Right cardiac atrium (tissue), 5 donors: ENCODE measurements at places on chromosomes 4 and X.

- peak; percentile 68 for DNase-seq
Measured at GRCh38 chr4:87073199-87074120, 138.6 kb downstream of the AFF1 start.

DNA sequence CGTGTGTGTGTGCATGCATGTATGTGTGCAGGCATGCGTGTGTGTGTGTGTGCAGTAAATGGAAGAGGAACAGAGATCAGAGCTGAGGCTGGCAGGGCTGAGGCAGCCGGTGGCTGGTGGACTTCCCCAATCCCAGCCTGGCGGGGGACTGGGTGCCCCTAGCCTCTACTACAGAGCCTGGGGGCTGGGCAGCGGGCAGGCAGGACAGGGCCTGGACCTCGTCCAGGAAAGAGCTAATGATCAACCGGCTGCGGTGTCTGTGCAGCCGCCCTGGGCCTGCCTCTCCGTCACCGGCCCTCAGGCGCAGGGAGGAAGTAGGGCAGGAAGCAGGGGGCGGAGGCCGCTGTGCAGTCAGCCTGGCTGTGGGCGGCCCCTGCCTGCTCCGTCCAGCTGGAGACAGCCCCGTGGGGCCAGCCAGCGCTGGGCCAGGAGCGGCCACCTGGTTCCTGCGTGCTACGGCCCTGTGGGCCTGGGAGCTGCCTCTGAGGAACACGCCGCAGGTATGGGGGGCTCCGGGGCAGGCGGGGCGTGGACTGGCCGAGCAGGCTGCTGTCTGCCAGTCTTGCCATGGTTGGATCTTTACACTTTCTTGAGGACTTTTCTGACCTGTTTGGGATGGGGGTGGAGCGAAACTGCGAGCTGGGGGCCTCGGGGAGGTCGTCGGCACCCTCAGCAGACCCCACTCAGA is at the start of gene SH3TC1:
TSS of gene SH3TC1 (plus strand) at position 385 of the 688 bp plus-strand sequence. CDS start 5,905 bp downstream, outside the sequence.
- DNase-seq: peak; percentile 95

GRCh38 chrX:153967536-153968224 is 3.9 kb downstream of the HCFC1 start:
- no peak for DNase-seq

DNA sequence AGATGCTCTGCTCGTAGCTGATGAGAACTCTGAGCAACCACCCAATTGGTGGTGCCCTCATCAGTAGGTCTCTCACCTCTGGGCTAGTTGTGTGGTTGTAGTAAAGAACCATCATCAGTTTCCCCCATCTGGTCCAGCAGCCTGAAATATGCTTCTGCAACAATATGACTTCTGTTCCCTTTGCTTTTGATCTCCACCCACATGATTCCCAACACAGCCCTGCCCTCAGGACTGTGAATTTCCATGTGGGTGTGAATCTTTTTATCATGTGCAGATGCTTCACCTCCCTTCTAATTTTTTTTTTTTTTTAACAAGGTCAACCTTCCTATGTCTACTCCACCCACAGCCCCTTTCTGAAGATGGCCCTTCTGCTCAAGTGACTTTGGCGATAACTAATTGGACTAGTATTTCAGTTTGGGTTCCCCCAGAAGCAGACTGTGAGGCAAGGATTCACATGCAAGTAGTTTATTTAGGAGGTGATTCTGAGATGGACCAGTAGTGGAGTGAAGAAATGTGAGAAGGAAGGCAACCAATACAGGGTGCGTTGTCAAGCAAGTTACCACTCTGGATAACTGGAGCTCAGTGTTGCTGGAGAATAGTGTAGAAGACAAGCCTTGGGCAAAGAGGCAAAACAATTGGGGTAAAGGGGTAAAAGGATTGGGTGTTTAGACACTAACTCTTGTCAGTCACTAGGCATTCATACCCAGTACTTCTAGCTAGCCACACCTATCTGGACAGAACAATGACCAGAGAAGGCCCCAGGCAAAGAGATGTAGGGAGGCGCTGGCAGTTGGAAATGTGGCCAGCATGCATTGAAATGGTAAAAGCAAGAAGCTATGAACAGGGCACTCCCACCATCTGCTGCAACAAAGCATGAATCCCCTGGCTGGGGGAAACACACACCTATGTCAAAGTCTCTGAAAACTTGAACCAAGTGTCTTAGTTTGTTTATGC is 466.2 kb downstream of the BCOR start:
- no peak for DNase-seq

- DNase-seq: peak; percentile 84
Measured at GRCh38 chr4:73707918-73708577, 32.3 kb upstream of the CXCL8 start.

GRCh38 chrX:39167791-39168190 is 366.5 kb downstream of the MID1IP1 start:
- DNase-seq: no peak

DNA sequence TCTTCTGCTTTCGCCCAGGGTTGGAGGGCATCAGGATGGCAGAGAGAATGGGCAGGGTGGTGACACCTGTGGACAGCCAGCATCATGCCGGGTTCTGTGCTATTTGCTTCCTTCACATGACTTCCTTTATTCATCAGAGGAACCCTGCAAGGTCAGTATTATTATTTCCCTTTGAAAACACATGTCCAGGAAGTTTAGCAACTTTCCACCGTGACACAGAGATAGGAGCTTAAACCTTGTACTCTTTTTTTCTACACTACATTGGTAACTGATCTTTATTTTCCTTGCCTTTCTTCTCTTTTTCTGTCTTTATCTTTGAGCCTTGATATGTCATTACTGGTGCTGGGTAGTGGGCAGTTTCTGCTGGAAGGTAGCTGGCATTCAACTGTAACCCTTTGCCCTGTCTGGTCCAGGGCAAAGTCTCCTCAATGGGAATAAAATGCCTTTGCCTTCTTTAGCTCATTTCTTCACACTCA is 5.0 kb upstream of the MGST2 start:
- DNase-seq: no peak

- no peak for DNase-seq
Measured at GRCh38 chrX:154010330-154011087, 9.2 kb downstream of the IRAK1 start.

DNA sequence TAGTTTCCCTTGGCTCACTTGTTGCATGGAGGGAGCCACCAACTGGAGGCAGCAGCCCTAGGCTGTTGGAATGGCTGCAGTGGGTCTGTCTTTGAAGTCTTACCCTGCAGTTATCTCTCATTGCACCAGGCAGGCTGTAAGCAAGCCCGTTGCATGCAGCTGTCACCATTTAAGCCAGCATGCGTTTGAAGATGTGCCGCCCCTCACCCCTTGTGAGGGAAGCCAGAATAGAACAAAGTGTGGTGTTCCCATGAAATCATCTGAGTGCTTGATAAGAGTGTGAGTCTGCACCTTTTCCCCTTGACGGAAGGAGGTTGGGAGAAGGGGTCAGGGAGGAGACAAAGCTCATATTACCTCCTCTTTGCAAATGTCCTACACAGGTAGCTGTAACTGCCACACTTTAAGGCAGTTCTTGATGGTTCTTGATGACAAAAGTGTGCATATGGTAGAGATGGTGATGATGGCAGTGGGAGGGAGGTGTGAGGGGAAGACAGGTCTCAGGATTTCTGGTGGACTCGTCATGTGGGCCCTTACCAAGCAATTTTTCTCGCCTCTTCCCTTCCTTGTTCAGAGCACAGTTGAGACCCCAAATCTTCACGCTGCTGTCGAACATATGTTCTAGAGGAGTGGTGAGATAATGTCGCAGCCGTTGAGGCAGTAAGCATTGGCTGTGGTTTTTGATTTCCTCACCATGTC is 191.4 kb upstream of the LEF1 start:
- DNase-seq: no peak

DNA sequence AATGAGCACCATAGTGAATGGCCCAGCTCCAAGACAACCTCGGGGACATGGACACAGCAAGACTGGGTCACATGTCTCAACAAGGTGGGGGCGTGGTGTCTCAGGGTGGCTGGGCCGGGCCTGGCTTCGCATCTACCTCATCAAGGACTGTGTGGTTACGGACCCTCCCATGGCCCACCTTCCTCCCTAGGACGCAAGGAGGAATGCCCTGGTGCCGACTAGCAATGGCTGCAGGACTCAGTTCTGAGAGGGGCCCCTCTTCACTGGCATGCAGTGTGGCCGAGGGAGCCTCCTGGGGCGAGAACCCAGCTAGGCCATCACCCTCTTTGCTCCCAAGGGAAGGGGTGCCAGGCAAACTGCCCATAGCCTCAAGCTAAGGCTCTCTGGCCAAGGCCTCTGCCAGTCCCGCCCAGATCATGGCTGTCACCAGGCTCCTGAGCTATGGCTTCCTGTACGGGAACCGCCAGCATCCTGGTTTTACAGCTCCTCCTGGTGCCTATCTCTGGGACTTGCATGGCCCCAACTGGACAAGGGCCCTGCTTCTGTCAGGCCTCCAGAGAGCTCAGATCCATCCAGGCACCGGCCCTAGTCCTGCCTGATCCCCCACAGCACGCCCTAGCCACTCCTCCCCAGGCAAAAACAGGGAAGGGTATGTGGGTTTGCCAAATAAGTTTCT is 218.0 kb upstream of the AGTR2 start:
- peak; percentile 55 for DNase-seq

- DNase-seq: no peak
Measured at GRCh38 chrX:23788521-23788920, 5.5 kb downstream of the SAT1 start.

DNA sequence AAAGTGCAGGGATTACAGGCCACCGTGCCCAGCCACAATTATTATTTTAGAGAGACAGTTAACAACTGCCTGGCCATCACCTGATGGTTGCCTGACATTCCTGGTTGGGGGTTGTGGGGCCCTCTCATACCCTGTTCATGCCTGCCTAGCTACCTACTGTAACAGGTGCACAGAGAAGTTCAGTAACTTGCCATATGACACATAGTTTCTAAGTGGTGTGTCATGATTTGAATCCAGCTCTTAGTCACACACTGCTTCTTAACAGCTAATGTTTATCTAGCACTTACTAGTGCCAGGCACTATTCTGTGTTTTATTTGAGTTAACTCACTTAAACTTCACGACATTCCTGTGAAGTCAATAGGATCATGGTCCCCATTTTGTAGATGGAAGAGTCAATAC is 122.7 kb upstream of the JADE1 start:
- DNase-seq: no peak

DNA sequence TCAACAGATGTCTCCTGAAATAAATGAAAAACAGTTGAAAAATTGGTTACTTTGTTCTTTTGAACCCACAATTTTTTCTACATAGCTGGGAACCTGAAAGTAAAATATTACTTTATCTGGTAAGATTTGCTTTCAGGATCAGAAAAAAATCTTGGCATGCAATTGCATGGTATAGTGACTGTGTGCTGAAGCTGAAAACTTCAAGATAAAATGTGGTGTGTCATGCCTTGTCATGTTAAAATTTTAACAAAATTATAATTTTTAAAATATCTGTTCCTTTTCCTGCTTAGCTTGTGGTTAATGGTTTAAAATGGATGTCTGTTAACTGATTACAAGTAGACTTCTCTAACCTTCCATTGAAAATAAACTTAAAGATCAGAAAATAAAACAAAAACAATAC is 904.8 kb downstream of the PDHA2 start:
- no peak for DNase-seq

DNA sequence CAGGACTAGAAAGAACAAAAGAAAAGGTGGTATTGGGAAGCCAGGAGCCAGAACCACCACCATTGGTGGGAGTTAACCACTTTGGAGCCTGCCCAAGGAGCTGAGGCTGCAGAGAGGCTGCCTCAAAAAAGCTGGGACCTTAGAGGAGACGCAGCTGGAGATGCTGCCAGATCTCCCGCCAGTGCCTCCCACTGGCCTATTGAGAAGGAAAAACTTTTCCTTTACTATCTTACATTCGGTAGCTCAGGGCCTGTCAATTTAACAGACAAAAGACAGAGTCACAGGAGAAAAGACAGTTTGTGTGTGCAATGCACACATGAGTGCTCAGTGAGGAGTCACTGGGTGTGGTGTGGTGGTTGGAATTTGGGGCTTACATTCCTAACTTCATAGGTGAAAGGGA is 52.4 kb upstream of the HPSE start:
- DNase-seq: no peak

DNA sequence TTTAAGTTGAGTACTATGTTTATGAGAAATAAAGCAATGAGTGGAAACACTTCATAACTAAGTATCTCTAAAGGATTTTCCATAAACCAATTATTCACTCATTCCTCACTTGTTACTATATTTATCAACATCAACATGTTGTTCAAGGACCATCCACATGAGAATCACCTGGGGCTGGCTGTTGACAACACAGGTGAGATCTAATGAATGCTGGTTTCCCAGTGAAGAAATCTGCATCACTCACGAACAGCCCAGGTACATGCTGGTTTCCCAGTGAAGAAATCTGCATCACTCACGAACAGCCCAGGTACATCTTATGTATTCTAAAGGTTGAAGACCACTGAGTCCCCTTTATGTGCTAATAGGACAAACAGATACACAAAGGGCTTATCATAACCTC is 32.5 kb downstream of the TSPAN5 start:
- no peak for DNase-seq

DNA sequence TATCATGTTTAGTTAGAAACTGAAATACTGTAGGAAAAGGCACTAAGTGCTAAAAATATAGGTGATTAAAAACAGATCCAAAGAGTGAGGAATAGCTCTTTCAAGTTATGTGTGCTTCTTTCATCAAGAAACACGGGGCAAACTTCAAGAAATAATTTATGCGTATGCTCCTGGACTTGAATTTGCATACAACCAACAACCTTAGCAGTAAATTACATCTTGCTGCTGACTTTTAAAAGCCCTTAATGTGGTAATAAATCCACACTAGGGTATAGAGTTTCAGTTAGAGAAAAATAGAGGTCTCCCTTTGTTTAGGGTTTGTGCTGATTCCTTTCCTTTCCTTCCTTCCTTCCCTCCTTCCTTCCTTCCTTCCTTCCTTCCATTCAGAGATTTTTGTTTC is 94.5 kb upstream of the GC start:
- DNase-seq: no peak

DNA sequence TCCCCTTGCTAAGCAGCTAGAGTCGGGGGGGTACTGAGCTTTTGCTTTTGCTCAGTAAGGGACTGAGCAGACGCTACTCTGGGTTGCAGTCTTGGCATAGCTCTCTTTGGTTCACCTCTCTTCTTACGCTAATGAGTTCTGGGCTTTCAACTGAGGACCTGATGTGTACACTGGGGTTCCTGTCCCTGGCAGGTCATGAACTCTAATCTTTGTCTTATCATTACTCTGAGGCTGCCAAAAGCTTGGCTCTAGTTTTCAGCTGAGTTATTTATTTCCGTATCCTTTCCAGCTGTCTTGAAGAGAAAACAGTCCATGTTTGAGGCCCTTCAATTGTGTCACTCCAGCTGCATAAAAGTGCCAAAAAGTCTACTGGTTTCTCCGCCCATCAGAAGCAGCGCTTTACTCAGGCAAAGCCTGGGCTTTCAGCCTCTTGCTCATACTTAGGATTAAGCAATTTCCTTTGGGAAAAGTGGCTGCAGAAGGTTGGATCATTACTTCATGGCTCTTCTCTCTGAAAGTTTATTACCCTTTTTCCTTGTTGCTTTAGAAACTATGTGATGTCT is 121.0 kb upstream of the STOX2 start:
- DNase-seq: peak; percentile 72

DNA sequence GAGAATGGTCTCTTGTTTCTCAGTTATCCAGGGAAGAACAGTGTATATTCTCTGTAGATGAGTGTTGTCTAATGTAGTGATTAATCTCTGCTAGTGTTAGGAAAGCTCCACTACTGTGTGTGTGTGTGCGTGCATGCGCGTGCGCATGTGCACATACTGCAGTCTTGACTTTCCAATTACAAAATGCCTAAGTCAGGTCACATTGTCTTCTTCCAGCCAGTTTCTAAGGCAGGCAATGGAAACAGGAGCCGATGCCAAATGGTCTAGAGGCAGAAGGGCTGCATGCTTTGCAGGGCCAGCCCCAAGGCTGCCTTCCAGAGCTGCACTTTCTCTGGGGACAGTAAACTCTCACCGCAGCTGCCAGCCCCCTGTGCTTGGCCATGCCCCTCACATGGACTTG is 30.5 kb upstream of the NAP1L5 start:
- peak; percentile 81 for DNase-seq
